Spinal cord (tissue), 10 donors: ENCODE measurements at places on chromosomes 3 and 15.

DNA sequence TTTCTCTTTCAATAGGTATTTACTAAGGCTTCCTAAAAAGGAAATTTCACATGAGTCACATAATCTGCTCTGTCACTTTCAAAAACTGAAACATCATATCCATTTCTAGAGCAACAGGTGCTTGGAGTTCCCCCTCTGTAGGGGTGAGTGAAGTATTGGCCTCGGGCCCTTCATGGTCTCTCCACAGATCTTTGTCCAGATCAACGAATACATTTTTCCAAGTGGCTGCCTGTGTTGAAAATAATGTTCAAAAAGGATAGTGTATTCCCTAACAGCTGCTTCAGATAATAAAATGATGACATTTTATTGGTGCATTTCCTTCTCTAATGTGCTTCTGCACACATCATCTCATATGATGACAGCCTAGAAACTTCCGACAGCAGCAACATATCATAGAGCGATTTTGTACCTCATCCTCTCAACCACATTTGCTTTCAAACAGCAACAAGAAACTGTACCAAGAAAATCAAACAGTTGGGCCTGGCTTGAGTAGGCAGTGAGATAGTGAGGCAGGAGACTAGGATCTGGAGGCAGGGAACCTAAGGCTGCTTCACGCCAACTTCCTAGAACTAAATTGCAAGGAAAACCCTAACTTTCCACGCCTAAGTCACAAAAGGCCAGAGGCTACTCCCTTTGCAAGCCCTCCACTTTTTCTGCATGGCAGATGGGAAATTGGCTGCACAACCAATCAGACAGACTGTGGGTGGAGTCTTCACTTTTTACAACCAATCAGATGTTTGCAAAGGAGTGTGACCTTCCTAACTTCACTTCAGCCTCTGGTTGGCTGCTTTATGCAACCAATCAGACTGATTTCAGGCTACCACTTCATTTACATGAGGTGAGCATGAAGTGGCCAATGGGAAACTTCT lies 340.2 kb downstream of the LRRC3B start:
- H3K4me3 ChIP-seq = no peak overlapping the region
- H3K27ac ChIP-seq = no peak overlapping the region
- no peaks in the 10 kb centered on the region for H3K36me3 ChIP-seq
- H3K27me3 ChIP-seq = no peaks in the 10 kb centered on the region
- no peaks in the 10 kb centered on the region for H3K4me1 ChIP-seq

- DNase-seq = no peak
- H3K4me3 ChIP-seq = no peak overlapping the region
- no peak overlapping the region for H3K27ac ChIP-seq
- H3K4me1 ChIP-seq = no peaks in the 10 kb centered on the region
- H3K27me3 ChIP-seq = no peaks in the 10 kb centered on the region
These were observed 346.6 kb upstream of the DCBLD2 start for GRCh38 chr3:99248130-99248529.

- H3K4me3 ChIP-seq = peak overlapping the region; percentile 0
- H3K36me3 ChIP-seq = no peaks in the 10 kb centered on the region
- no peak for DNase-seq
- no peaks in the 10 kb centered on the region for H3K27me3 ChIP-seq
- peak overlapping the region; percentile 65 for H3K27ac ChIP-seq
- peaks cover 64% of the 10 kb centered on the region for H3K4me1 ChIP-seq
These were observed 3.0 kb upstream of the MAP1A start for GRCh38 chr15:43514241-43515057.

- H3K4me3 ChIP-seq = no peak overlapping the region
- no peak overlapping the region for H3K27ac ChIP-seq
- H3K27me3 ChIP-seq = peaks cover 16% of the 10 kb centered on the region
- peak; percentile 64 for DNase-seq
- H3K4me1 ChIP-seq = no peaks in the 10 kb centered on the region
- H3K36me3 ChIP-seq = no peaks in the 10 kb centered on the region
These were observed 217.6 kb downstream of the ARRDC4 start for GRCh38 chr15:98177966-98178592.

- no peak for DNase-seq
- H3K27ac ChIP-seq = no peak overlapping the region
- H3K4me3 ChIP-seq = no peak overlapping the region
- H3K27me3 ChIP-seq = no peaks in the 10 kb centered on the region
- no peaks in the 10 kb centered on the region for H3K36me3 ChIP-seq
These were observed 50.3 kb upstream of the ATP13A3 start for GRCh38 chr3:194536871-194537637.

- no peaks in the 10 kb centered on the region for H3K36me3 ChIP-seq
- H3K4me3 ChIP-seq = no peak overlapping the region
These were observed 57.5 kb upstream of the MEF2A start for GRCh38 chr15:99508311-99508645.
